Activated CD8-positive, alpha-beta memory T cell treated with anti-CD3 and anti-CD28 coated beads, Interleukin-2, amount 50 U/mL, for 48 hours (primary cell): ENCODE measurements at places on chromosomes 6 and 20.

GRCh38 chr6:9140172-9140571, 704.8 kb upstream of the SLC35B3 start:
- DNase-seq: no peak

DNA sequence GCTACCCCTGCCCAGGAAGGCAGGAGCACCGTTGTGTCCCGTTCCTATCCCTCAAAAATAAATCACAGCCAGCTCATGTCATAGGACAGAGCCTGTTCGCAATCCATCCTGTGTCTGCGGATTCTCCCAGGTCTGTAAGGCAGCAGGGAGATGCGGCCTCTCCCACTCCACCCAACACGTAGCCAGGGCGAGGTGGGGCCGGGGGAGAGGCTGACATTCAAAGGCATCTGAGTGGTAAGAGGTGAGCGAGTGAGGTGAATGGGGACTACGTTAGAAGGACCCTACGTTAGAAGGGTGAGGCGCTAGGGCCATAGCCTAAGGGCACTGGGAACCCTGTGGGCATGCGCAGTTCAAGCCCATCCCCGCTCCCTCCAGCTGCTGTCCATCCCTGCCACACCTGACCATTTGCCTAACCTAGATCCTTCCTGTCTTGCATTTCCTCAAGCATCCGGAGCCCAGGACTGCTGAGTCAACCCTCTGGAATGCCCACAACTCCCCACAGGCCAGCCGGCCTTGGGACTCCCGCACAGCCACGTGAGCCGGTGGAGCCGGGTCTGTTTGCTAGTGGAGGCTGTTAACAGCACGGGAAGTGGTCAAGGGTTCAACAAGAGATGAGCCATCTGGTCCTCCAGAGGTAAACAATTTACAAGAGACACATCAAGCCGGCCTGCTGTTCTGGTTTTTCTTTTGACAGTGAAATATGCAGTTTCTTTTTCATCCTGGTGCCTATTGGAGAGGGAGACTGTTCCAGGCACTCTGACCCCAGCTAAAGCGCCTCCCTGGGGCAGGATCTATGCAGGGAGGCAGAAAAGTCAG, 45.9 kb downstream of the RIPOR3 start:
- no peak for DNase-seq

DNA sequence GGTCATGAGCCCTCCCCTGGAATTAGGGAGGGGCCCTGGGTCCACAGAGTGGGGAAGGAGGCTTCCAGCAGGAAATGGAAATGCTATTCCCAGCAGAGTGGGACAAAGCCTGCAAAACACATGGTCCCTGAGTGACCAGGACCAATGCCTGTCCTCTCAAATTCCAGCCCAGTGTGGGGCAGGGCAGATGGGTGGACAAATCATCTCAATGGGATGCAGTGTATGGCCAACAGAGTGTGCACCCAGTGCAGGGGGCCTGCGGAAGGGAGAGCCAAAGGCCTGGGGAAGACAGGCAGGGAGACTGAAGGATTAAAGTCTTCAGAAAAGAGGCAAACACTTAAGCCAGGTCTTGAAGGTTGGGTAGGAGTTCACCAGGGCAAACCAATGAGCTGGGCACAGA, 28.7 kb upstream of the PHACTR3 start:
- DNase-seq: no peak

- DNase-seq: no peak
These were observed 5.1 kb downstream of the TMEM151B start for GRCh38 chr6:44275271-44275748.

GRCh38 chr6:11475016-11475415, 62.5 kb upstream of the TMEM170B start:
- DNase-seq: no peak

GRCh38 chr6:111824608-111825337, 48.5 kb downstream of the FYN start:
- no peak for DNase-seq

DNA sequence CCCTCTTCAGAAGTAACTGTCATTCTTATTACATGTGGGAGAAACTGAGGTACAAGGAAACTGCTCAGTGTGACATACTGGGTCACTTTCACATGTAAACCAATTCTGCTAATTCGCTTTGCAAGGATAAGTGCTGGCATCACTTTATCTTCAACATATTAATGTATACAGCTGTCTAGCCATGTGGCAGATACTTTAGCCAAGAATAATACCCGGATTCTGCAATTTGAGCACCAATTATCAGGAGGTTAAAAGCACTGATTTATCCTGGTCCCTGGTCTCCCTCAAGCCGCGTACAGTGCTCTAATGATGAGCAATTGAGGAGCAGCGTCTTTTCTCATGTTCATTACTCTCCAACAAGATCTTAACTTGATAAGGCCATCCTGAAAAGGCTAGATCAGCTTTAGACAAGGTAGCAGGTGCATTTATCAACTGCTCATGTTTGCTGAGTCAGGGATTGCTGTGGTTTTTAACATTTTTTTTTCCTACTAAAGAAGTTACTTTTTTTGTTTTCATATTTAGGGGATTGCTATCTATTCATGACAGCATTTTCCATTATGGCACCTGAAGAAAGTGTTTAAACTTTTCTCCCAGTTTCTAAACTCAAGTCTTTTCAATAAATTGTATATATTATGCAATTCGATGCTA, 1066.3 kb upstream of the MAP3K7 start:
- no peak for DNase-seq
